ENCODE measurements at places on chromosomes 16 and 17. TPM values are rescaled to one million over a fixed set of nuclear protein-coding genes. Genes with fewer than 3 reads are reported as not detected.
A peak's percentile ranks its signal among the peaks of the same experiment; 100 is the strongest.

GRCh38 chr17:27624539-27624938, 6.4 kb upstream of the LGALS9 start:
- H3K4me1 ChIP-seq, result no peaks in the 10 kb centered on the region
- peaks cover 7% of the 10 kb centered on the region for H3K36me3 ChIP-seq
- no peaks in the 10 kb centered on the region for H3K27me3 ChIP-seq
- H3K27ac ChIP-seq, result no peak overlapping the region
- no peak overlapping the region for H3K4me3 ChIP-seq
- DNase-seq, result no peak

The OR3A2 gene
- 2.8 TPM for total RNA-seq

- H3K36me3 ChIP-seq, result no peaks in the 10 kb centered on the region
- peak overlapping the region; percentile 84 for H3K27ac ChIP-seq
- H3K4me3 ChIP-seq, result no peak overlapping the region
- H3K4me1 ChIP-seq, result peaks cover 53% of the 10 kb centered on the region
- no peak for DNase-seq
These were observed 206.9 kb upstream of the C17orf78 start for GRCh38 chr17:37168731-37169353.

- no peak overlapping the region for H3K4me3 ChIP-seq
- no peaks in the 10 kb centered on the region for H3K4me1 ChIP-seq
- no peaks in the 10 kb centered on the region for H3K27me3 ChIP-seq
These were observed 45.6 kb upstream of the CLEC18B start for GRCh38 chr16:74466872-74467271.

- no peaks in the 10 kb centered on the region for H3K36me3 ChIP-seq
- H3K4me1 ChIP-seq, result peaks cover 7% of the 10 kb centered on the region
- H3K4me3 ChIP-seq, result 0 out of 2 replicates have a peak overlapping the region, but pooled peaks have one; percentile 26
- no peak for DNase-seq
- H3K27ac ChIP-seq, result no peak overlapping the region
- H3K27me3 ChIP-seq, result peaks cover 39% of the 10 kb centered on the region
These were observed 4.7 kb upstream of the FSCN2 start for GRCh38 chr17:81523402-81524038.

- no peak for DNase-seq
- H3K4me3 ChIP-seq, result no peak overlapping the region
- H3K4me1 ChIP-seq, result peaks cover 11% of the 10 kb centered on the region
- no peaks in the 10 kb centered on the region for H3K36me3 ChIP-seq
These were observed 2.3 kb upstream of the PYDC1 start for GRCh38 chr16:31219154-31219741.

GRCh38 chr17:37162800-37163199, 213.0 kb upstream of the C17orf78 start:
- peaks cover 6% of the 10 kb centered on the region for H3K36me3 ChIP-seq
- H3K27ac ChIP-seq, result no peak overlapping the region
- H3K4me1 ChIP-seq, result no peaks in the 10 kb centered on the region
- no peaks in the 10 kb centered on the region for H3K27me3 ChIP-seq
- H3K4me3 ChIP-seq, result no peak overlapping the region

- 0 out of 2 replicates have a peak, but pooled peaks cover 5% of the 10 kb centered on the region for H3K4me1 ChIP-seq
- 0 out of 2 replicates have a peak, but pooled peaks cover 5% of the 10 kb centered on the region for H3K36me3 ChIP-seq
- no peak overlapping the region for H3K27ac ChIP-seq
- no peak overlapping the region for H3K4me3 ChIP-seq
- no peaks in the 10 kb centered on the region for H3K27me3 ChIP-seq
- DNase-seq, result no peak
These were observed 44.1 kb downstream of the LMF1 start for GRCh38 chr16:926715-927114.

- no peak overlapping the region for H3K4me3 ChIP-seq
- H3K4me1 ChIP-seq, result no peaks in the 10 kb centered on the region
- H3K36me3 ChIP-seq, result no peaks in the 10 kb centered on the region
- no peak overlapping the region for H3K27ac ChIP-seq
- H3K27me3 ChIP-seq, result no peaks in the 10 kb centered on the region
These were observed 18.1 kb upstream of the LCMT1 start for GRCh38 chr16:25093208-25094061.

The MYH2 gene
- total RNA-seq, result 27.7 TPM

The KRT32 gene
- total RNA-seq, result not detected

- H3K4me1 ChIP-seq, result peaks cover 33% of the 10 kb centered on the region
- no peak for DNase-seq
- 0 out of 2 replicates have a peak, but pooled peaks cover 8% of the 10 kb centered on the region for H3K36me3 ChIP-seq
- H3K27me3 ChIP-seq, result no peaks in the 10 kb centered on the region
- peak overlapping the region; percentile 68 for H3K27ac ChIP-seq
These were observed 74.5 kb upstream of the C17orf78 start for GRCh38 chr17:37301288-37301687.

The PERCC1 gene
- total RNA-seq, result not detected

DNA sequence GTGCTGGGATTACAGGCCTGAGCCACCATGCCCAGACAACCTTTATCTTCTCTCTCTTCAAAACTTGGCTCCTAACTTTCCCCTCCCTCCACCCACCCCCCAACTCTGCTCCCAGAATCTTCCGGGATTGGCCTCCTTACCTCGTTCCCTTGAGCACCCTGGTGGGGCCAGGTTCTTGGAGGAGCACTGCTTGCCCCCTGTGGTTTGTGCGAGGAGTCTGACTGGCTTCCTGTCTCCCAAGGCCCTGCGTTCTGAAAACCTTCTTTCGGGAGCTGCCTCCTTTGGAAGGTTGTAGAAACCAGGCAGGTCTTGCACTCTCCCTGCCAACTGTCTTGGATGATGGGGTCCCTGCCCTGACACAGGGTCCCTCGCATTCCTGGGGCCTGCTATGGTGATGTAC, 19.8 kb downstream of the PLXDC1 start:
- no peaks in the 10 kb centered on the region for H3K4me1 ChIP-seq
- H3K4me3 ChIP-seq, result no peak overlapping the region
- H3K27ac ChIP-seq, result no peak overlapping the region
- H3K36me3 ChIP-seq, result no peaks in the 10 kb centered on the region

- H3K27ac ChIP-seq, result peak overlapping the region; percentile 96
- peaks cover 7% of the 10 kb centered on the region for H3K36me3 ChIP-seq
- H3K4me3 ChIP-seq, result peak overlapping the region; percentile 95
- no peaks in the 10 kb centered on the region for H3K27me3 ChIP-seq
- DNase-seq, result peak; percentile 62
These were observed 1.5 kb downstream of the HAPSTR1 start for GRCh38 chr16:9092978-9093344.

The ALOX12B gene
- not detected for total RNA-seq

- H3K4me1 ChIP-seq, result peaks cover 8% of the 10 kb centered on the region
- peak; percentile 69 for DNase-seq
- H3K4me3 ChIP-seq, result no peak overlapping the region
- no peaks in the 10 kb centered on the region for H3K36me3 ChIP-seq
These were observed 27.4 kb upstream of the SLC38A10 start for GRCh38 chr17:81322271-81323082.

The HAS3 gene
- total RNA-seq, result 54.9 TPM

DNA sequence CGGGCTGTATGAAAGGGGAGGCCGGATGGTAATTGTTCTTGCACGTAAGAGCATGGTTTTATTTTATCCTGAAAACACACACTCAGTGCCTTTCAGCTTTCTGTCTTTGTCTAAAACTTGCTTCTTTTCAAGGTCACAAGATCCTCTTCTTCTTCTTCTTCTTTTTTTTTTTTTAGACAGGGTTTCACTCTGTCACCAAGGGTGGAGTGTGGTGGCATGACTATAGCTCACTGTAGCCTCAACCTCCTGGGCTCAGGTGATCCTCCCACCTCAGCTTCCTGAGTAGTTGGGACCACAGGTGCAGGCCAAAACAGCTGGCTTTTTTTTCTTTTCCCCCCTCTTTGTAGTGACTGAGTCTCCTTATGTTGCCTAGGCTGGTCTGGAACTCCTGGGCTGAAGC, 15.9 kb upstream of the ZNF629 start:
- peaks cover 7% of the 10 kb centered on the region for H3K4me1 ChIP-seq
- no peak overlapping the region for H3K4me3 ChIP-seq
- H3K27me3 ChIP-seq, result peaks cover 52% of the 10 kb centered on the region
- H3K27ac ChIP-seq, result no peak overlapping the region

GRCh38 chr16:58842156-58842555, 108.0 kb upstream of the GOT2 start:
- H3K4me3 ChIP-seq, result no peak overlapping the region
- DNase-seq, result no peak
- no peaks in the 10 kb centered on the region for H3K36me3 ChIP-seq
- H3K27ac ChIP-seq, result no peak overlapping the region
- no peaks in the 10 kb centered on the region for H3K27me3 ChIP-seq

The RAB26 gene
- 4.1 TPM for total RNA-seq

DNA sequence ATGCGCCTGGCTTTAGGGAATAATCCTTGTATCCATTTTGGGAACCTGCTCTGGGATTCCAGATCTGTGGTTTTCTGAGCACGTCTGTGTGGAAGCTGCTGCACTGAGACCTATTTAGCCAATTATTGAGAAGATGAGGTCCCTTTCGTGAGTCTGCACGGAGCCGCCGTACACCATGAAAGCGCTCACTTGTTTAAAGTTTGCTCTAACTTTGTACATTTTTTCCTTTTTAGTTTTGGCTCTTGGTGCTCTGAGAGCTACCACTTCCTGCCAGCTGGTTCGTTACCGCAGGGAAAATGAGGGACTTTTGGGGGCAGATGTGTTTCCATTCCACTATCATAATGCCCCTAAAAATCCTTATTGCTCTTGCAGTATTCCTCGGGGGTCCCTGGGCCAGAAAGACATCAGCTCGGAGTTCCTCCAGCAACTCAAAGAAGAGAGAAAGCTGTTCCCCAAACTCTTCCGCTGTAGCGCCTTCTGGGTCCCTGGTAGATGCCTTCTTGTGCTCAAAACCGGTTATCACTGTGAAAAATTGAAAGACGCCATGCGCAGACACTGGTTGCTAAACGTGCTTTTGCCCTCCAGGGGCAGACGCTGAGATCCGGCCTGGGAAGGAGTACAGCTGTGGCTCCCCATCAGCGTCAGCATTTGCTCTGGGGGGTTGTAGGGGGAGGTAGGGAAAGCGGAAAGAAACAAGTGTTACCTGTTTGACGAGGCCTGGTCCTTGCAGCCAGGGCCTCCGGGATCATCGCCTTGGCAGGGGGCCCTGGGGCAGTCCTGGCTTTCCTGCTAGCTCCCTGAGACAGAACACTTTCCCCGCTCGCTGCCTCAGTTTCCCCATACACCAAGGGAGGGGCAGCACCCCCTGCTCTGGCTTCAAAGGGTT, 238.1 kb downstream of the MRTFB start:
- peak overlapping the region; percentile 92 for H3K27ac ChIP-seq
- peak overlapping the region; percentile 20 for H3K4me3 ChIP-seq
- peaks cover 64% of the 10 kb centered on the region for H3K4me1 ChIP-seq
- no peaks in the 10 kb centered on the region for H3K36me3 ChIP-seq
- H3K27me3 ChIP-seq, result peaks cover 3% of the 10 kb centered on the region

GRCh38 chr16:24424364-24424763, 115.0 kb upstream of the RBBP6 start:
- no peak overlapping the region for H3K27ac ChIP-seq
- peaks cover 5% of the 10 kb centered on the region for H3K4me1 ChIP-seq
- H3K4me3 ChIP-seq, result no peak overlapping the region
- H3K36me3 ChIP-seq, result no peaks in the 10 kb centered on the region
- DNase-seq, result no peak

- no peak overlapping the region for H3K27ac ChIP-seq
- H3K27me3 ChIP-seq, result no peaks in the 10 kb centered on the region
- H3K36me3 ChIP-seq, result peaks cover 10% of the 10 kb centered on the region
- DNase-seq, result no peak
These were observed 21.6 kb upstream of the RASL10B start for GRCh38 chr17:35709874-35710273.

The MYL11 gene
- not detected for total RNA-seq

GRCh38 chr17:13374203-13375143, 227.3 kb downstream of the HS3ST3A1 start:
- H3K4me3 ChIP-seq, result no peak overlapping the region
- no peak for DNase-seq
- H3K27ac ChIP-seq, result no peak overlapping the region
- no peaks in the 10 kb centered on the region for H3K4me1 ChIP-seq
- no peaks in the 10 kb centered on the region for H3K27me3 ChIP-seq

GRCh38 chr17:9899280-9900043, 5.6 kb downstream of the RCVRN start:
- no peaks in the 10 kb centered on the region for H3K36me3 ChIP-seq
- no peak overlapping the region for H3K27ac ChIP-seq
- no peaks in the 10 kb centered on the region for H3K4me1 ChIP-seq
- H3K4me3 ChIP-seq, result no peak overlapping the region
- DNase-seq, result no peak

DNA sequence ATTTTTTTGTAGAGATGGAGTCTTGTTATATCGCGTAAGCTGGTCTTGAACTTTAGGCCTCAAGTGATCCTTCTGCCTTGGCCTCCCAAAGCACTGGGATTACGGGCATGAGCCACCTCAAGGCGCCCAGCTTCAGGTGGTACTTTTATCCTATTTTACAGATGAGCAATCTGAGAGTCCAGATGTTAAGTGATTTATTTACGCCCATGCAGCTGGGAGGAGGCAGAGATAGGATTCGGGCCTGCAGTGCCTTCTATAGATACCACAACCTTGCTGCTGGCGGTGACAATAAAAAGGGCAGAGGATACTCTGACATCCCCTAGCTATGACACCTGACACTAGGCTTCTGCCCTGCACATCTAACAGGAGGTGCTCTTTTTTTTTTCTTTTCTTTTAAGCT, 4.3 kb upstream of the KRT12 start:
- no peaks in the 10 kb centered on the region for H3K36me3 ChIP-seq
- H3K27ac ChIP-seq, result no peak overlapping the region
- no peaks in the 10 kb centered on the region for H3K27me3 ChIP-seq
- H3K4me1 ChIP-seq, result peaks cover 9% of the 10 kb centered on the region

DNA sequence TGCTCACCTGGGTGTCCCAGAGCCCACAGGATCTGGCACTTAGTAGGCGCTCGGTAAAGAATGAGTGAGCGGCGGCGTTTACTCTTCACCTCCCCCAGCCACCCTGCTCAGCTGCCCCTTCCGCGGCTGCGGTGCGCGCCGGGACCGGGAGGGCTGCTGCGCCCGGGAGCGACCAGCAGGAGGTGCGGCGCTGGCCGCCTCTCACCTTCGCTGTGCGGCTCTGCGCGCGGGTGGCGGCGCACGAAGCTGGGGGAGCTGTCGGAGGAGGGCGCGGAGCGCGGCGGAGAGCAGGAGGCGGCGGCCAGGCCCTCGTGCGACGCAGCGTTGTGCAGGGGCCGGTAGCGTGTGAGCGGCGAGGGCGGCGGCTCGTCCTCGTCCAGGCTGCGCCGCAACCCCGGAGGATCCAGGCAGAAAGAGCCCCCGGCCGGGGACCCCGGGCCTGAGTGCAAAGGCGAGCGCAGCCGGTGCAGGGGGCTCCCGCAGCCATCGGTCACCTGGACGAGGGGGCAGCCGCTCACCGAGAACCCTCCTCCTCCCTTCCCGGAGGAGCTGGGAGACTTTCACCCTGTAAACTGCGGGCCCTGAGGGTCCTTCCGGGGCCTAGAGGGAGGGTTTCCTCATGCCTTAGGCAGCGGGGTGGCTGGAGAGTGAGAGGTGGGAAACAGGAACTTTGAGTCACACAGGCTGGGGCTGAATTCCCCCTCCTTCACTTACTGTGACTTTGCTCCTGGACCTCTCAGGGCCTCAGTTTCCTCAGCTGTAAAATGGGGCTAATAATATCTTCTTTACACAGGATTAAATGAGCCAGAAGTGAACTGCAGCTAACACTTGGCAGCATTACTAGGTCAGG, 12.5 kb downstream of the SAMD14 start:
- no peaks in the 10 kb centered on the region for H3K36me3 ChIP-seq
- H3K27me3 ChIP-seq, result peaks cover 44% of the 10 kb centered on the region
- peaks cover 11% of the 10 kb centered on the region for H3K4me1 ChIP-seq
- H3K27ac ChIP-seq, result no peak overlapping the region

- H3K27ac ChIP-seq, result no peak overlapping the region
- no peak overlapping the region for H3K4me3 ChIP-seq
- H3K36me3 ChIP-seq, result no peaks in the 10 kb centered on the region
- DNase-seq, result no peak
These were observed 4.4 kb upstream of the TMEM204 start for GRCh38 chr16:1528921-1529537.

GRCh38 chr16:19861811-19862327, 22.8 kb downstream of the GPRC5B start:
- peak overlapping the region; percentile 99 for H3K27ac ChIP-seq
- no peaks in the 10 kb centered on the region for H3K27me3 ChIP-seq
- peaks cover 56% of the 10 kb centered on the region for H3K4me1 ChIP-seq
- peak overlapping the region; percentile 34 for H3K4me3 ChIP-seq
- peak; percentile 79 for DNase-seq

Data from GM23338 (cell line).